ENCODE measurements at places on chromosomes 13 and 19. TPM values are rescaled to one million over a fixed set of nuclear protein-coding genes. Genes with fewer than 3 reads are reported as not detected.

Gene GJB6
- 17.3 TPM for total RNA-seq

Gene BEST2
- total RNA-seq, result not detected

Gene TNFSF13B
- 3.7 TPM for total RNA-seq

Gene C19orf67
- not detected for total RNA-seq

Gene MADCAM1
- 0.49 TPM for total RNA-seq

GRCh38 chr19:290372-291005, 714 bp downstream of the PLPP2 start:
- peak; percentile 80 for DNase-seq

- DNase-seq, result peak; percentile 84
Observed at GRCh38 chr19:48325265-48325910, at the start of gene EMP3. Gene EMP3, plus strand, starts transcription at chr19:48325552. Its CDS starts 1,293 bp downstream, at chr19:48326845.

- no peak for DNase-seq
Observed at GRCh38 chr13:22103046-22104027, 432.5 kb downstream of the FGF9 start.

- no peak for DNase-seq
Observed at GRCh38 chr13:24842549-24843274, 78.7 kb downstream of the RNF17 start.

GRCh38 chr13:78742659-78743058, 83.7 kb upstream of the OBI1 start:
- no peak for DNase-seq

DNA sequence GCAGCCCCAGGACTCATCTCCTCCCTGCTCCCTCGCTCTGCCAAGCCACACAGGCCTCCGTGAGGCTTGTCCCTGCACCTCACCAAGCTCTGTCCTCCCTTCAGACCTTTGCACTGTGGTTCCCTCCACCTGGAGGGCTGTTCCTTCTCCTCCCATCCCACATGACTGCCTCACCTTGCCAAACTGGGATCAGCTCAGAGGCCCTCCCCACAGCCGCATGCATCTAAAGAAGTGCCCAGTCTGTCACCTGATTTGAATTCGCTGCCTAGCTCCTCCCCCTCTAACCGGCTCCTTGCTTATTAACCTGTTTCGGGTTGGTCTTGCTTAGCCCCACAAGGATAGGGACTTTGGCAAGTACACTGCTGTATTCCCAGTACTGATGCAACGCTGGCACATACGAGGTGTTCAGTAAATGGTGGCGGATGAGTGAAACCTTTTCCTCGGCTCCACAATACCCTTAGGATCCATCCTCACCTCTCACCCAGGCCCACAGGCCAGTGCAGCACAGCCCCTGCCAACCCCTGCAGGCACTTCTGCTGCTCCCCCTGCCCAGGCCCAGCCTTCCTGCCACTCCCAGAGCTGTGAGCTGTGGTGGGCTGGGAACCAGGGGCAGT, 4.4 kb downstream of the AKT2 start:
- no peak for DNase-seq

- DNase-seq, result no peak
Observed at GRCh38 chr13:21219036-21219381, 42.6 kb downstream of the MRPL57 start.

- no peak for DNase-seq
Observed at GRCh38 chr13:45206340-45206739, 5.5 kb upstream of the KCTD4 start.

GRCh38 chr13:32309312-32310133, 5.6 kb downstream of the ZAR1L start:
- no peak for DNase-seq

DNA sequence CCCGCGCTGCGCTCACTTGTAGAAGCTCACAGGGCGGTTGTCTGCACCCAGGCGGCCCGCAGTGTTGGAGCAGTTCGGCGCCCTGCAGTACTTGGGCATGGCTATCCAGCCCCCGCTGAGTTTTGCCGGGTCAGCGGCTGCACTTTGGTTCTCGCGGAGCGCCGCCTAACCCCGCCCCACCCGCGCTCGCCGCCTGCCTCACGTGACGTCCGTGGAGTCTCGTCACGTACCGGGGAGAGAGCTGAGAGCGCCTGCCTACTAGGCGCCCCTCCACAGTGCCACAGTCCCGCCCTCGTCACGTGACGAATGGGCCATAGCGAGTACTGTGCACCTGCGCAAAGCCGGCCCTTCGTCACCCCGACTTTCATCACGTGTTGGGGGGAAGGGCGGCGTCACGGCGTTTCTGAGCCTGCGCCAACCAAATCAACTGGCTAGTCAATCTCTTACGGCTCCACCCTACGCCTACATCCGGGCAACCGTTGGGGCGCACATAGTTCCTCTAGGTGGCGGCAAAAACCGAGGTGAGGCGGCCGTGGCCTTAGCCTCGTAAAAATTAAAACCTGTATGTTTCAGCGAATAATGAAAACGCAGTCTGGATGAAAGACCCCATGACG, at the start of gene THAP8:
Gene THAP8, minus strand, starts transcription at position 167 of the 614 bp plus-strand sequence. Its CDS starts 68 bp downstream, at position 99.
- peak; percentile 100 for DNase-seq

- DNase-seq, result no peak
Observed at GRCh38 chr13:59663707-59664106, 500.0 kb downstream of the DIAPH3 start.

GRCh38 chr13:79625517-79625916, 144.6 kb downstream of the NDFIP2 start:
- DNase-seq, result no peak

- no peak for DNase-seq
Observed at GRCh38 chr13:43495732-43496131, 291.0 kb downstream of the ENOX1 start.

DNA sequence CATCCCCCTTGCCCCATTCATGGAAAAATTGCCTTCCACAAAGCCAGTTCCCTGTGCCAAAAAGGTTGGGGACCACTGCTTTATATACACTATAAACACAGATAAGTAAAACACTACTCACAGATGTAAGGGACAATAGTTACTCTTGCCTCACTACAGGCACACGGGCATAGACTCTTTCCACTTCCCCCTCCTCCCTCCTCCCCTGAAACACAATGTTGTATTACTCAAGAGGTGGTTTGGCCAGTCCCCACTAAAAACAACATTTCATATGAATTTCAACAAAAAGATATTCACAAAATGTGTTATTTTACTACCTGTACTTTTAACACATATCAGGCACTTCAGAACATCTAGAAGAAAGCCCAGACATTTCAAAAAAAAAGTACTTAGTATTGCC, 45.1 kb downstream of the EPSTI1 start:
- no peak for DNase-seq

DNA sequence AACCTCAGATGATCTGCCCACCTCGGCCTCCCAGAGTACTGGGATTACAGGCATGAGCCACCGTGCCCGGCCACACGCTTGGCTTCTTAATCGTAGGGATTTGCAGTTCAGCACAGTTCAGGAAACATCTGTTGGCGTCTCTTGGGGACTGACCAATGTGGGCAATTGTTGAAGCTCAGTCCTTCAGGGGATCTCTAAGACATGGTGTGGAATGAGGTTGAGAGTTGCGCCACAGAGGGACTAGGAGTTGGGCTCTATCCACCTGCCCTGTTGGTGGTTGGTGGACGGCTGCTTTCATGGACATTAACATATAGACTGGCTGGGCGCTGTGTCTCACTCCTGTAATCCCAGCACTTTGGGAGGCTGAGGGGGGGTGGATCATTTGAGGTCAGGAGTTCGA, 37.3 kb upstream of the SIN3B start:
- no peak for DNase-seq

- no peak for DNase-seq
Observed at GRCh38 chr13:36344173-36344572, 2.0 kb downstream of the SPART start.

All from ureter (tissue), 1 donor.